WTC11 (cell line): ENCODE measurements at places on chromosomes 12 and 14. TPM values are rescaled to one million over a fixed set of nuclear protein-coding genes. Genes with fewer than 3 reads are reported as not detected.

PEX5 gene
- 61.4 to 68.9 TPM (median 63.4 TPM) in 3 replicates for total RNA-seq

ADAM21 gene
- total RNA-seq: not detected in 3 replicates

CD163 gene
- total RNA-seq: 0.77 to 1.1 TPM (median 0.96 TPM) in 3 replicates

DNA sequence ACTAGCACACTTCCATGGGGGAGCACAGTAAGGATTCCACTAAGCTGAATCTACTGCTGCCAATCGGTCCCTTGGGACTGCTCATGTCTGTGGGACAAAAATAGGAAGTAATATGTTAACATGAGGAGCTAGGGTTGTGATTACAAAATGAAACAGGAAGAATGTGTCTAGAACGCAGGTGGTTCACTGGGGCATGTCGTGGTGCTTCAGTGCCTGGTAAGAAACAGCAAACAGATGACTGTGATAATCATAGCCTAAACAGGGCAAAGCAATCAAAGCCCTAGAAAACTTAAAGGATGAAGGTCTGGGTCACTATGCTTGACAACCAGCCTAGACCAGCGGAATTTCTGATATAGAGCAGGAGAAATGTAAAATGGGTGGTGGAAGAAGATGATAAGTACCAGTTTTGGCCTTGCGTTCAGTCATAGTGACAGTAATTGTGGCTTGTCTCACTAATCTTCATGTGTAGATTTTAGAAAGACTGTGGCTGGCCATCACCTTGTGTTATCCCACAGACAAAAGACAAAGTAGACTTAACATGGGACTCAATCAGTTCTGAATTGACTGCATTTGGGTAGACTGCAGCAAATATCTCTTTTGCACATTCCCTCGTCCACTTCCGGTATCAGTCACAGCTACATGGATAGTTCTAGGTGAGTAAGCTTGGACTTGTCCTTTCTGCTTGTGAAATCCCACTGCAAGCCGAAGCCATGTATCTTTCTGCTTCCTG lies 51.4 kb downstream of the WASHC3 start:
- no peak overlapping the region for H3K27ac ChIP-seq
- H3K4me1 ChIP-seq: peaks cover 3% of the 10 kb centered on the region; the same call in 1 of the 2 replicates
- no peaks in the 10 kb centered on the region for H3K36me3 ChIP-seq

KRT71 gene
- total RNA-seq: not detected in 3 replicates

DNA sequence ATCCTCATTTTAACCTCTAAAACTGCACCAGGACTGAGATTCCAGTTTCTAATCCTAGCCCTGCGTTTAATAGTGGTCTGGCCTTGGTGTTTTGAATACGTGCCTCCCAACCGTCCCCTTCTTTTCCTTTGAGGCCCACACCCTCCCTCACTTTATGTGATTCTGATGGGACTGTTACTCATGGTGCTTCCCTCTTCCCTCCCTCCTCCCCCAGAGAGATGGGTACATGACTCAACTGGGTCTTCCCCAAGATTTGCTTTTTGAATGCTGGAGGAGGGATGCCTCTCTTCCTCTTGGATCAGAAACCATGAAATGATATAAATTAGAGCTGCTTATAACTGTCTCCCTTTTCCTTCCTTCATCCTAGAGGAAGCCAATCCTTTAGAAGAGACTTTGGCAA lies 8.2 kb upstream of the PPP2R5E start:
- no peaks in the 10 kb centered on the region for H3K4me1 ChIP-seq
- H3K27ac ChIP-seq: no peak overlapping the region
- H3K27me3 ChIP-seq: no peaks in the 10 kb centered on the region
- no peak for DNase-seq

GRCh38 chr12:62640910-62641448 lies 174.4 kb downstream of the MON2 start:
- 0 out of 2 replicates have a peak, but pooled peaks cover under 1% of the 10 kb centered on the region for H3K27me3 ChIP-seq
- H3K27ac ChIP-seq: no peak overlapping the region; the same call in 1 of the 2 replicates
- DNase-seq: no peak
- peaks cover 2% of the 10 kb centered on the region for H3K36me3 ChIP-seq

DNA sequence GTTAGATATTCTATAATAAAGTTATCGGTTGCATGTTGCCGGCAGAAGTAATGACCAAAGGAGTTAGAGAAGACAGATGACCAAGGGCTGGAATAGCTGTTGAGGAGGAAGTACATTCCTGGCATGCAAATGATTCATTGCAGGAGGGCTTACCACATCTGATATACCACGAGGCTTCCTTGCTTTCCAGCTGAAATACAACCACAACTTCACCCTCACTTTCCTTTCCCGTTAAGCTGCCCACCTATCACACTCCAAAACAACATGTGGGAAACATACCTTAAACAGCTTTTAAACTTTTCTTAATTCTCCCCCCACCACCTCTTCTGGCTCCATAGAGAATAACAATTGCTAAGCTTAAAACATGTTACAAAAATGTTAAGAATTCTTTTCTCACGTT lies 594.1 kb downstream of the NRXN3 start:
- H3K27me3 ChIP-seq: no peaks in the 10 kb centered on the region
- peaks cover 42% of the 10 kb centered on the region for H3K4me1 ChIP-seq
- DNase-seq: no peak
- peak overlapping the region; percentile 51; the same call in 1 of the 2 replicates for H3K27ac ChIP-seq
- no peaks in the 10 kb centered on the region for H3K36me3 ChIP-seq

RAPGEF3 gene
- 9.0 to 13.3 TPM (median 9.7 TPM) in 3 replicates for total RNA-seq

RNASE8 gene
- not detected in 3 replicates for total RNA-seq

DNA sequence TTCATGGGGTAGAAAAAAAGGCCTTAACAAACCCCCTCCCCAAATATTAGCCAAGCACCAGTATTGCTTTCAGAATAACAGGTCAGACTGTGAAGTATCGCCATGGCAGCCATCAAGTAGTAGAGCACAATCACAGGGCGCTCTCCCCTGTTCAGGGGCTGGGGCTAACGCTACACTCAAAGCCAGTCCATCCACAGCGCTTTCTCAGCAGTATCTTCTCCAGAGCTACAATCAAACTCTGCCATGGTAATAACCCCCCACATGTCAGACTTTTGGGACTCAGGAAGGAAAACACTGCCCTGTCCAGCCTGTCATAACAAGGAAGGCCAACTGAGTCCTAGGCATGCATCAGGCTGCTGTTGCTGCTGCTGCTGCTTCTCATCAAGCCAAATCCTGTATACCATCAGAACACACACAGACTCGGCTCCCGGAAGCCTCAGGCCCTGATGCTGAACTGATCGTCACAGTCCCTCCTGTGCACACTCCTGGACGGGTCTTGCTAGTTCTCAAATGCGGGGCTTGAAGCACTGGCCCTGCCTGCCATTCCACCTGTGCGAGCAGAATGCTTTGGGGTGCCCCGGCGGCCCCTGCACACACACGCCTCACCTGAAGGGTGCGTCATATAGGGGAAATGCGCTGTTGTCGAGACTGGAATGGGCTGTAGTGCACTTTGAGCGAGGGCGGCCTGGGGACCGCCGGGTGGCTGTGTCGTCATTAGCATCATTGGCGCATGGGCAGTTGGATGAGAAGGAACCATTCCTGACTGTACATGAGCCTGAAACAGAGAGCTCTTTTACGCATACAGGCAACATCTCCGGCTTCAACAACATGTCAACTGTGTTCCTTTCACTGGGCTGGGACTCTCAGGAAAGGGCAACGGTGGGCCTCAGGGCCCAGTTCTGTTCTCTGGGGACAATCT lies 47.6 kb downstream of the SH2B3 start:
- no peak overlapping the region for H3K4me3 ChIP-seq
- peaks cover 58% of the 10 kb centered on the region for H3K36me3 ChIP-seq
- peak overlapping the region; percentile 83 for H3K27ac ChIP-seq
- H3K27me3 ChIP-seq: no peaks in the 10 kb centered on the region

DNA sequence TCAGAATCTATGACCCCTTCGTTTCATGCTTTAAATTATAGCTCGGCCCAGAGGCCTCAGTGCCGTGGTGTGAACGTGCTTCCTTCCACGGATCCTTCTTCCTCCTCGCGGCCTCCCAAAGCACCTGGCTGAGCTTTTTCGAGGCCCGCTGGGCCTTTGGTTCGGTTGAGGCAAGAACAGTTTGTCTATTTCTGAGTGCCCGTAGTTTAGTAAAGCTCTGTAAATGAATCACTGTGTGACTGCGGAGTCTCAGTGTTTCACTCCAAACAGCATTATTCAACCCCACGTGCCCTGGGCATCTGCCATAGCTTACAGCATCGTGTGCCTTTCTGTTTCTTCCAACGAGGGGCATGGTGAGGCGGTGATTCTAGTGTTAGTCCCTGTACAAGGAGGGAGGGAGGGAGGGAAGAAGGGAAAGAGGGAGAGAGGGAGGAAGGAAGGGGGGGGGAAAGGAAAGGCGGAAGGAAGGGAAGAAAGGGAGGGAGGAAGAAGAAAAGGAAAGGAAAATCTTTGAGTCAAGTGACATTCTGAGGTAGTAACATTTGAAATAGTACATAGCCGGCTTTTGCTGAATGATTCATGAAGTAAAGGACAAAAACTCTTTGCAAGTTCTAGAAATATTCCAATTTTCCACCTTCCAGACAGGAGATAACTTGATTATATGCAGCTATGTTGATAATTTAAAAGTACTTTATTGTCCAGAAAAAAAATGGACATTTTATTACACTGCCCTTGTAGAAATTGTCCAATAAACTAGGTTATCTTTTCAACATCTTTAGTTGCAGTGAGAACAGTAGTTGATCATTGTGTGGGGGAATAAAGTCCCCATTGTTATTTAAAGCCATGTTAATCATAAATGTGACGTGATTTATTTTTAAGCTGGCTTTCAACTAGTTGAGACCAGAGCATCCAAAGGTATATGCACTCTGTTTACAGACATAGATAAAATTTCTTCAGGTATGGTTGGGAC lies 1.2 kb upstream of the TRIM9 start:
- no peak for DNase-seq
- peak overlapping the region; percentile 32; the same call in 1 of the 2 replicates for H3K27ac ChIP-seq
- peak overlapping the region; percentile 84 for H3K4me3 ChIP-seq
- H3K4me1 ChIP-seq: peaks cover 19% of the 10 kb centered on the region
- no peaks in the 10 kb centered on the region for H3K36me3 ChIP-seq
- H3K27me3 ChIP-seq: peaks cover 64% of the 10 kb centered on the region

GRCh38 chr14:82385048-82385447 lies 851.4 kb upstream of the SEL1L start:
- no peak for DNase-seq
- no peak overlapping the region for H3K4me3 ChIP-seq
- H3K27me3 ChIP-seq: no peaks in the 10 kb centered on the region
- H3K4me1 ChIP-seq: peaks cover 5% of the 10 kb centered on the region
- H3K36me3 ChIP-seq: no peaks in the 10 kb centered on the region

KLRG1 gene
- 6.2 to 7.4 TPM (median 7.2 TPM) in 3 replicates for total RNA-seq

DNA sequence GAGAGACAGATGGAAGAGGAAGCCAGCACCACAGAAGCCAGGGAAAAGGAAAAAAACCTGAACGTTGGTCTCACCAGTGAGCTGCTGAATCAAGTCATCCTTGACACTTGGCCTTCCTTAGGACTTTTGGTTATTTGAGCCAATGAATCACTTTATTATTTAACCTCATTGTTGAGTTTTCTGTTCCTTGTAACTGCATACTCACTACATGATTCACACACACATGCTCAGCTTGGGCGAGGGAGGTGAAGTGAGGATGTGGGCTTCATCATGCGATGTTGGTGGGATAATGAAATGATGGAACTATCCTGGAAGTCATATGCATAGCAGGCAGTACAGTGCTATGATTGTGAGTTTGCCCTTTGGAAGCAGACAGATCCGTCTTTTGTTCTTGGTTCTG lies 40.6 kb upstream of the RPH3A start:
- H3K4me3 ChIP-seq: no peak overlapping the region
- no peak overlapping the region for H3K27ac ChIP-seq
- H3K36me3 ChIP-seq: peaks cover 8% of the 10 kb centered on the region
- H3K4me1 ChIP-seq: peaks cover 2% of the 10 kb centered on the region
- no peak for DNase-seq

CCDC88C gene
- 46.4 to 64.8 TPM (median 46.6 TPM) in 3 replicates for total RNA-seq

DNA sequence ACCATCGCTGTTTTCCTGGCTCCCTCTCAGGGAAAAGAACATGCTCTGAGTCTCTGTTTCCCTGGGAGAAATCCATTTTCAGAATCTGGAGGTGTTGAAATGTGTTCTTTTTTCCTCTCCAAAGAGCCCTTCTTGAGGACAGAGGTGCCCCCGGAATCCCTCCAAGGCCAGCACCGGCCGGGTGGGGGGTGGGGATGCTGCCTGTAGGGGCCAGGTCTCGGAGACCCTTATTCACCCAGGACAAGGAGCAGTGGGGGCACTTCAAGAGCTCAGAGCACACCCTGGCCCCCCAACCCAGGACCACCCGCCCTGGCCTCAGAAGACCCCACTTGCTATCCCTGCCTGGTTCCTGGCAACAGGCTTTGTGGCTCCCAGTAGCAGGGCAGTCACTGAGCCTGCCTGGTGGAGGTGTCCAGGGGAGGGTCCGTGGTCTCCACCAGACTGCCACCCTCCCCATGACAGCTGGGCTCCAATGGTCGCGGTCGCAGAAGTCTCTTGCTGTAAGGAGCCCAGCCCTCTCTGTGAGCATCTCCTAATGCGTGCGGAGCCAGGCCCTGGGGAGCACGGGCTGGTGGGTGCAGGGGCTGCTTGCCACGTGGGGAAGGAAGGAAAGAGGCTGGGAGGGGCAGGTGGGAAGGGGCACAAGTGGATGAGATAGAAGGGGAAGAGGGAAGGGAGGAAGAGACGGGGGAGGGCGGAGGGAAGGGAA lies 13.2 kb upstream of the DIO3 start:
- no peaks in the 10 kb centered on the region; the same call in 1 of the 2 replicates for H3K36me3 ChIP-seq
- H3K27ac ChIP-seq: no peak overlapping the region
- DNase-seq: no peak
- H3K4me3 ChIP-seq: no peak overlapping the region
